Nucleus accumbens (tissue), 56 donors: ENCODE measurements at places on chromosomes 2 and 18.

GRCh38 chr2:234290671-234291070 is 206.2 kb downstream of the ARL4C start:
- DNase-seq, result no peak

DNA sequence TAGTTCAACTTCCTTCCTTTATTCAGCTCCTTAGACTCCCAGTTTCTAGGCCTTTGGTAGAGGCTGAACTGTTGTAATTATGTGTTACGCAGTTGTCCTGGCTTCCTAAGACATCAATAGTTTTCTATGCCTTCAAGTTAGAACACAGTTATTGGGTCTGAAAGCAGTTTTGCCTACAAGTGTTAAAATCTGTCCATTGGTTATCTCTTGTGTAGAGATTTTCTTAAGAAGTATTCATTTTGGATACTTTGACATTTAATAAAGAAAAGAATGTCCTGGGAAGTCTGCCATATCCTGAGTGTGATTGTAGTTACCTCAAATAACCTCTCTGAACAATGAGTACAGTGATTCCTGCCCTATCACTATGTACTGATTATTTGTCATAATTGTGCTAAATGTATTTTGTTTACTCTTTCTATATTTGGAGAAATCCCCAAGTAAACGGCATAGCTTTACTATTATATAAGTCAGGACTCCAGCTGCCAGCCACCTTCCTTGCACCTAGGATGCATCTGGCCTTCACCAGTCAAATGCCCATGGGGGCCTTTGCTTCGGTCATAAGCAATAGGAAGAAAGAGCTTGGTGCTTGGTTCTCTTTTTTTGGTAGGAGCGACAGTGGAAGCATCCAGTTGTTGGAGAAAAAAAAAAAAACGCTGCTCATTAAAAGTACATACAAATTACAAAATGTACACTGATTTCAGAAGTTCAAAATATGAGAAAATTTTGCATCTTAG is 449.5 kb upstream of the PKDCC start:
- DNase-seq, result no peak

GRCh38 chr18:55265130-55265675 is 305.9 kb upstream of the CCDC68 start:
- no peak for DNase-seq

DNA sequence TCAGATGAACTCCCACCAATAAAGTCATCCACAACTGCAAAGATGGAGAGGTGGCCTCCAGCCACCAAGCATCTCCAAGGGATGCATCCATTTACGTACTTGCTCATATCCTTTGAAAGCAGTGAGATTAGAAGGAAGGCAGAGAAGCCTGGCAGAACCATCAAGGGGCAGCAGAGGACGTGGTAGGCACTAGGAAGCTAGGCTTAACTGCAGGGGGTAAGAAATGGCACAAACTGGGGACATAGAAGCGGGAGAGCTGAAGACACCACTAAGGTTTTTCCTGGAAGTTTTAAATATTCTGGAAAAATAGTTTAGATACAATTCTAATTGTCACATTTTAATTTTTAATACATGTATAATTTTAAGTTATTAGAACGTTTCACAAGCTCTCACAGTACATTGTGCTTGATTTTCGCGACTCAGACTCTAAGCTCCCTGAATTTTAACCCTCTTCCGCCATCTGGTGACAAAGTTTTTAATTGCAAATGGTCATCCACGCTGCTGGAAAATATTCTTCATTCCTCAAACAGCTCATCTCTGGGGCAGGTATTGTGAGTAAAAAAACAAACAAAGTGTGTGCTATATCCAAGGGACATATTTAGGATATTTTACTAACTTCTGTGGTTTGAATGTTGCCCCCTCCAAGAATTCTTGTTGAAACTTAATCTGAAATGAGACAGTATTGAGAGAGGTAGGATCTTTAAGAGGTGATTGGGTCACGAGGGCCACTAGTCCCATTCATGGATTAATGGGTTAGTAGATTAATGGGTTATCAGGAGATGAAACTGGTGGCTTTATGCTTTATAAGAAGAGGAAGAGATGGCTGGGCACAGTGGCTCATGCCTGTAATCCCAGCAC is 1.6 kb upstream of the PSTPIP2 start:
- no peak for DNase-seq

GRCh38 chr18:44290366-44290977 is 390.2 kb upstream of the SETBP1 start:
- DNase-seq, result no peak

- DNase-seq, result no peak
These were observed 211.4 kb upstream of the THUMPD2 start for GRCh38 chr2:39990335-39990900.

DNA sequence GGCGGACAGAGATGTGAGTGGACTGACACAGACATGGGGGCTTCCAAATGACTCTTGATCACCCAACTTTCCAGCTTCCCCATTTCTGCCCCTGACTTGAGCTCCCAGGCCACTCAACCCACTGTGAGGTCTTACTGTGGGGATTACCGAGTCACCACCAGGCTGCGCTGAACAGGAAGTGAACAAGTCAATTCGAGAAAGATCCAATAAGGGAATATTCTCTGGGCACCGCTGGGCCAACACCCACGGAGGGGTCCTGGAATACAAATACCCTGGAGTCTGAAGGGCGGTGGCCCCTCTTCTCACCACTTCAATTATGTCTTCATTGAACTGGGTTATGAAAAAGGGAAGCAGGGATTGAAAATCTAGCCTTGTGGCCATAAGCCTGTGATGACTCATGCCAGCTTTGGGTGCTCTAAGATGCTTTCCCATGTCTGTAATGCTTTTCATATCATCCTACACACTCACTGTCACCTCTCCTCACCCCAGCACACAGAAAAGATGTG is 37.7 kb downstream of the BCL11A start:
- DNase-seq, result no peak

DNA sequence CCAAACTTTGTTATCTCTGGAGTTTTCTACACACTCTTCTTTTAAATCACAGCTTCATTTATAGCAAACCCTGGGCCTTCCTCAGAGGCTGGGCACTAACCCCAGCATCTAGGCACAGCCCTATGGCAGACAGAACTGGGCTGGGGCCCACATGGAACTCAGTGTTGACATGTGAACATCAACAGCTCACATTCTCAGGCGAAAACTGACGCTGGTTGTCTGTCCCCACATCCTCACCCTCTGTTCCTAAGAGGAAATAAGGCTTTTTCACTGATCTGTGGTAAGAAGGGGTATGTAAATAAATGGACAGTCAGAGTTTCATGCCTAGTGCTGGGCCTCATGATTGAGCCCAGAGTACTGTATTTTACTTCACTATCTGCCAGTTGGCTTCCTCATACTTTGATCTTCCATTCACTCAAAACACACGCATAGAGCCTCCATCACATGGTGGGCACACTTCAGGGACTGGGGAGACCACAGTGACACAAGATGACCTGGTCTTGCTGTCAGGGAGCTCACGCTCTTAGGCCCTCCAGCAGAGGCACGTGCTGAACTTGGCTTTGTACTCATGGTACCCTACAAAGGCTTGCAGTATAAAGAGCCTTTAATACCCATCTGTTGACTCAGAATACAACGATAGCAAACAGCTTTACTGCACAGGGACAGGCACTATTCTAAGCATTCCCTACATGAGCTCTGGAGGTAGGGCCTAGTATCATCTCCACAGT is 43.0 kb downstream of the EFEMP1 start:
- DNase-seq, result no peak

- DNase-seq, result no peak
These were observed 30.7 kb downstream of the IMPA2 start for GRCh38 chr18:12011957-12012549.

DNA sequence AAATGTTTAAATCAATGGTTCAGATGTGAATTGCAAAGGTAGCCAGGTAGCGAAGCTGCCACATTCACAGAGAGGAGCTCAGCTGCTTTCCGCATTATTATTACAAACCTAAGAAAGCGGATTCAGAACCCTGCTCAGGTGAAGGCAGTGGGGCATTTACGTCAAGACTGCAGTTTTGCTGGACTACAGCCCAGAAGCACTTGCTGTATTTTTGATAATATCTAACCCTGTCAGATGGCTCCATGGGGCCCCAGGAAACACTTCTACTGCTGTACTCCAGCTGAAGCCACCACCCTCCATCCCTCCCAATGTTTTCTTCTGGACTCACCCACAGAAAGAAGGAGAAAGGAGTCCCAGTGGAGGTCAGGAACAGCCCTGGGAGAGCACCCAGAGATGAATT is 96.9 kb downstream of the TPO start:
- DNase-seq, result no peak

GRCh38 chr18:38307914-38308313 is 742.3 kb upstream of the CELF4 start:
- no peak for DNase-seq

DNA sequence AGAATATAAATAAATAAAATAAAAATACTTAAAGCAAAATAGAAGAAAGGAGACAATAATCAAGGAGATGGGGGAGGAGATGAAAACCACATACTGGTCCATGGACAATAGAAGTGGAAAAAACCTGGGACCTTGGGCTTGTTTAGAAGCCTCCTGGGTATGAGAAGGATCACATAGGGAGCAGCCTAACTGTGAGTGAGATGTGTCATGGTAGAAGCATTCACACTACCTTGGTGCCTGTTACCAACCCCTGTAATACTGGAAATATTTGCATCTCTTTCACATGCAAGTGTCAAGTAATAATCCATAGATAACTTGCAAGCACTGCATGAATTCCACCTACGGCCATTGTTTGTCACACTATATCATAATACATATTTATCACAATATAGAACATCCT is 23.2 kb upstream of the RNF103 start:
- no peak for DNase-seq

GRCh38 chr18:7256618-7257425 is 25.9 kb downstream of the LRRC30 start:
- DNase-seq, result no peak

- DNase-seq, result no peak
These were observed 4.3 kb upstream of the UBE2F start for GRCh38 chr2:237962432-237963084.

- DNase-seq, result no peak
These were observed 167.0 kb upstream of the TPO start for GRCh38 chr2:1246239-1246638.

- DNase-seq, result no peak
These were observed 37.1 kb upstream of the TRIB2 start for GRCh38 chr2:12679550-12680072.

DNA sequence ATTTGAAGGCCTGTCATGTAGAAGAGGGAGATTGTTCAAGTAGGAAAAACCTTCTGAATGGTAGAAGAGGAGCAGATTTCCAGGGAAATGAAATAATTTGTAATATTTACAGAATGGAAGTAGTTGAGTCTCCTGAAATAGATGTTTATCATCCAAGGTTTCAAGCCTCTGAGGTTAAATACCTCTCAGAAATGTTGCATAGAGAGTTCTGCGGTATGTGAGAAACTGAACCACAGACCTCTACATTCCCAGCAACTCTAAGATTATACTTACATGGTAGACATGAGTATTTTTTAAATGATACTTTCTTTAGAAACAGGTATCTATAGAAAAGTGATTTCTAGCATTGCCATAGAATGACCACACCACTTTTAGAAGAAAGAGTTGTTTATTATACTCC is 379.8 kb upstream of the FANCL start:
- DNase-seq, result no peak
